ENCODE measurements at places on chromosomes 3 and 15.

DNA sequence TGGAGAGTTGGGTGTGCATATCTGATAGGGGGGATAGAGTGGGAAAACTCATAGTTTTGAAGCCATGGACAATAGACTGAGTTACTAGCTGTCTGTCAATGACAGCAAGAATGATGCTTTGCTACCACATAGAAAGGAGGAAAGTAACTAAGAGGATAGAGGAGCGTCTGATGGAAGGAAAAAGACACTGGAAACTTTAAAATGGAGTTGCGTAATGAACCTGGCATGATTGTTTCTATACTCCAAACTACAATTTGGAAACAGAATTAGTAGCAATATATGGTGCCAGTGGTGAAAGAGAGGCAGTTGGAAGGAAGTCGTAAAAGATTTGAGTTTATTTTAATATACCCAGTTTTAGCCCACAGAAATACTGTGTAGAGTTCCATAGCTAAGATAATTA, 163.6 kb downstream of the TUSC7 start:
- no peak for DNase-seq

GRCh38 chr15:52019394-52020220, 588 bp downstream of the MAPK6 start:
- peak; percentile 97 for DNase-seq

- DNase-seq, result no peak
Measured at GRCh38 chr3:49700453-49701128, 11.2 kb downstream of the RNF123 start.

DNA sequence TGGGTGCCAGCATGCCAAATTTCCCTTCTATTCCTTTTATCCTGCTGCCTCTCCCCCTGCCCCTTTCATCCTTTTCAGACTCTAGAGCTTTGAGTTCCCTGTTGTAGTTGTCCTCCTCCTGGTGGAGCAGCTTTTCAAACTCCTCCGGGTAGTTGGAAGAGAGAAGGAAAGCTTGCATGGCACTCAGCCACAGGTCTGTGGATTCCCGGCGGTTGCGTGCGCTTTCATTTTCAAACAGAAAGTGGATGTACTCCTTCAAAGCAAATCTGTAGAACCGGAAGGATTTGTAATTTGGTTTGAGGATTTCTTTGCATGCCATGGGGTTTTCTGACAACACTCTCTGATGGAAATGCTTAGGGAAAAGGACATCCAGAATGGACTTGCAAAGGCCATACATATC, 68.1 kb upstream of the DCLK3 start:
- no peak for DNase-seq

DNA sequence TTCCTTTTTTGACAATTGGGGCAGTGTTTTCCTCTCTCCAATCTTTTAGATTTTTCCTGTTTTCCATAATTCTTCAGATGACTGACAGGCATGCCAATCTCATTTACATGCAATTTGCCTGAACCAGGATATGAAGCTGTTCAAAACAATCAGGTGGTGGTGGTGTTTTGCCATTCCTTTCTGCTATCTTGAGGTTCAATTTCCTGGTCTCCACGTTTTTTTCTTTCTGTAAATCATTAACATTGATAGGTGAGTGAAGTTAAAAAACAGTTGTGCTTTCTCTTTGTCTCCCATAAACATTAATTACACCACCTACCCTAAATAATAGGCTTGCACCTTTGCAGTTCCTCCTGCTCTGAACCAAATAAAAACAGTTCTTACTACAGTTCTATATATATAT, 49.1 kb downstream of the C2CD4A start:
- no peak for DNase-seq

DNA sequence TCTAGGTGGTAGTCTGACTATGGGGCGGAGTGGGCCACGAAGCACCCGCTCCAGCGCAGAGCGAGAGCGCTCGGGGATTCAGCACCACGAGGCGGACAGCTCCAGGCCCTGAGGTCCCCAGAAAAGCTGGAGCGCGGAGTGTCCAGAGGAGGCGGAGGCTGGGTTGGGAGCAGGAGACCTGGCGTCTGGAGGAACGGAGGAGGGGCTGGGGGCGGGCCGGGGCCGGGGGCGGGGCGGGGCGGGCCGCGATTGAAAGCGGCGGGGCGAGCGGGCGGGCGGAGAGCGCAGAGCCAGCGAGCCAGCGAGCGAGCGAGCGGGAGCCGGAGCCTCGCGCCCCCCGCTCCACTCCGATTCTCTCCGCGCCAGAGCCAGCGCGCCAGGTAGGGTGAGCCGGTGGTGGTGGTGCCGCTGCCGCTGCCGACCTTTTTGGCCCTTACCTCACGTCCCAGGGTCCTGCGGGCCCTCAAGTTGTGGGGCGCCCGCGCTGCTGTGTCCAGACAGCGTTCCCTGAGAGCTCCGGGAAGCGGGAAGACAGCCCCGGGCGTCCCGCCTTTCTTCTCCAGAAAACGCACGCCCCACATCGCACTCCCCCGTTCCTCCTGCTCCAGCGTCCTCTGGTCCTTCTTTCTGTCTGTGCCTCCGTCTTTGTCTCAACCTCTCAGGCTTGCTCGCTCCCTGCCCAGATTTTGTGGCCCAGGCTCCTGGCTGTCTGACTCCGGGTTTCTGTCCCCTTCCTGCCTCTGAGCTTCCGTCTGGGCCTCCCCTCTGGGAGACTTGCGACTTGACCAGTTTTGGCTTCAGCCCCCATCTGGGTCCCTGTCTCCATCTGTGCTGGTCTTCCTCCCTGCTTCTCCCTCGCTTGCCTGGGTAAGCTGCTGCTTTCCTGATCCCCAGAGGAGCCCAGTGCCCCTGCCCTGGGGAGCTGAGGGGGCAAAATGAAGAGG, at the start of gene GRM2:
TSS of gene GRM2 (plus strand) at position 281 of the 944 bp plus-strand sequence. CDS start 1,916 bp downstream, outside the sequence.
- DNase-seq, result peak; percentile 40

- peak; percentile 30 for DNase-seq
Measured at GRCh38 chr3:121834157-121834670, 646 bp downstream of the IQCB1 start.

Measured in suppressor macrophage treated with lipopolysaccharide for 1 hour (primary cell).